Jurkat, Clone E6-1 (cell line): ENCODE measurements at places on chromosomes 13 and 19.

GRCh38 chr19:1225440-1226226, 12.2 kb downstream of the CBARP start:
- DNase-seq = no peak

GRCh38 chr19:33440682-33441081, 67.2 kb downstream of the CEBPG start:
- no peak for DNase-seq

GRCh38 chr19:30743011-30743410, 370.8 kb downstream of the ZNF536 start:
- no peak for DNase-seq

- no peak for DNase-seq
Measured at GRCh38 chr13:95146486-95146885, 154.8 kb downstream of the ABCC4 start.

DNA sequence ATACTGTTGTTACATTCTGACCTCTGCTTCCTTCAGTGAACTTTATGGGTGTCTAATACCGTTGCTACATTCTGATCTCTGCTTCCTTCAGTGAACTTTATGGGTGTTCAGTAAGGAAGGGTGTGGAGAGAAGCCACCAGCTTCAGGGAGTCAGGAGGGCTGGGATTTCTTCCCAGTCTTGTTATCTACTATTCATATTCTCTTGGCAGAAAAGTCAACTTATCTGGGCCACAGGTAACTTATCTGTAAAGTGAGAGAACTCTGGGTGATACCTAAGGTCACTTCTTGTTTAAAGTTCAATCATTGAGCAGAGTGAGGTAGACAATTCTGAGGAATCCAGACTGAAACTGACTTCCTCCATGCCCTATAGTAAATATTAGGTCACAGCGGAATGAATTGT, 71.2 kb upstream of the STK24 start:
- DNase-seq = no peak

GRCh38 chr19:7426986-7427385, 61.8 kb downstream of the PEX11G start:
- no peak for DNase-seq

DNA sequence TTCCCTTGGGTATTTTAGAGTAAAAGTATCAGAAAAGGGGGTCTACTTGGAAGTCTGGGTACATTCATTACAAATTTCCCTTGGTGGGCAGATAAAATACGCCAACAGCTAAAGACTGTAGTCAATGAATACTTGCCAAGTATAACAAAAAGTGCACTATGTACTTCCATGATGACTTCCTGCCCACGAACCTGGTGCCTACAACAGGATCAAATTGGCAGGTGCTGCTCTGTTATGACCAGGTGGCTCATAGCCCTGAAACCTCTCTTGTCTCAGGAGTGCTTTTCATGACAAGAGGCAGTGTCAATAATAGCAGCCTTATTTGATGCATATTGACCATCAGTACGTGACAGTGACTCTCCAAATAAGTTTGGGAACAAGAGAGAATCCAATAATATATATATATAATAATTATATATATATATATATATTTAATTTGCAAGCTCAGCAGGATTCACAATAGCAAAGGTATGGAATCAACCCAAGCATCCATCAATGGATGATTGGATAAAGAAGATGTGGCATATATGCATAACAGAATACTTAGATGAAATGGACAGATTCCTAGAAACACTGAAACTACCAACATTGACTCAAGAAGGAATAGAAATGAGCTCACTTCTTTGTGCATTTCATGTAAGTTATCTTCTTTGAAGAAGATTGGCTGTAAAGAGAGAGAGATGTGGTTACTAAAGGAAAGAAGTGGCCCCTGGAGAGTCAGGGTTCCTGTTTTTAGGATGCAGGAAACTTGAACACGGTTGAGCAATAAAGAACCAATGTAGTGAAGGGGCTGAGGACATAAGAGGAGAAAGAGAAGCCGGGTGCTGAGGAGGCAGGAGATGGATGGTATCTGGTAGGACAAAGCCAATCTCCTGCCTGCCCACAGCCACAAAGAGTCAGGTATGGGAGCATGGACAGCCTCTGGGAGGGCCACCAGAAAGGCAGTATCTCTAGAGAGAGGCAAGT, 52.0 kb upstream of the GTF2F2 start:
- DNase-seq = no peak

- DNase-seq = no peak
Measured at GRCh38 chr19:45827459-45828093, 12.5 kb upstream of the RSPH6A start.

DNA sequence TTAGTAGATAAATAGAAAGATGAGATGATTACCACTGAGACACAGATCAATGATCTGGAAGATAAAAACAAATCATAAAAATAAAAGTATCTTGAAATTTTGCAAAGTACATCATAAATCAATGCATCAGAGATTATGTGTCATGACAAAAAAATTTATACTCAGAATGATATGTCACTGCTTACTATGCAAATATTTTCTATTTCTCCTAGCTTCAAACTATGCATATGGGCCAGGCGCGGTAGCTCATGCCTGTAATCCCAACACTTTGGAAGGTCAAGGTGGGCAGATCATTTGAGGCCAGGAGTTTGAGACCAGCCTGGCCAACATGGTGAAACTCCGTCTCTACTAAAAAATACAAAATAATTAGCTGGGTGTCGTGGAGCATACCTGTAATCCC, 17.3 kb upstream of the RBM26 start:
- DNase-seq = no peak

DNA sequence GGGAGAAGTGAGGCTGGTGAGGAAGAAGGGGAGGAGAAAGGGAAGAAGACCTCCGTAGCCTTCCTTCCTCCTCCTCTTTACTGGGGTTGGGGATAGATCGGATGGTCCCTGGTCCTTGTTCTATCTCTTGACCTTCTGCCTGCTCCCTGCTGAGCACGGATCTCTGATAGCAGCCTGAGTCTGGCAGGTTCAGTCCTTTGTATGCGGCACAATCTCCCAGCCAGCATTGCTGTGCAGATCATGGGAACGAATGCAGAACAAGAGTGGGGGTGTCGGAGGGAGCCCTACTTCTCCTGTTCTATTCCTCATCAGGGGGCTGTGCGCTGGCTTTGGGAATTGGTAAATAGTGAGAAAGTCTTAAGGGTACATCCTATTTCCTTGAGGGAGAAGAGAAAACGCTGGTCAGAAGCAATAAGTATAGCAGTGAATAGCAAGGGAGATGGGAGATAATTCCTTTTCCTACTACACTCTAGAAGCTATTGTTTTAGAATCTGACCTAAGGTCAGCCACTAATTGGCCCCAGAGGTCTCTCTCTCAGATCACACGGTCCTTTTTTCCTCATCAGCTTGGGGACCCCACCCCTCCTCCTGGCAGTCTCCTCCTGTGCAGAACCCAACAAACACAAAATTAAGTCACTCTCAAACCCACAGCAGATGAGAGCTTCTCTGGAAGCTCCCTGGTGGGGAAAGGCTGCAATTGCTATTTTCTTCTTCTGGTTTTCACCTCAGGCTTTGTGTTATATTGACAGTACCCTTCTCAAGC, 41.0 kb downstream of the KL start:
- DNase-seq = peak; percentile 17

GRCh38 chr19:53158119-53158656, 665 bp downstream of the ZNF347 start:
- DNase-seq = no peak

- DNase-seq = no peak
Measured at GRCh38 chr19:46720503-46721239, 3.8 kb upstream of the PRKD2 start.

- no peak for DNase-seq
Measured at GRCh38 chr13:62035981-62036380, 620.3 kb upstream of the PCDH20 start.

- no peak for DNase-seq
Measured at GRCh38 chr13:94308832-94309231, 170.7 kb downstream of the DCT start.

- no peak for DNase-seq
Measured at GRCh38 chr13:111338841-111339240, 18.4 kb downstream of the TEX29 start.

DNA sequence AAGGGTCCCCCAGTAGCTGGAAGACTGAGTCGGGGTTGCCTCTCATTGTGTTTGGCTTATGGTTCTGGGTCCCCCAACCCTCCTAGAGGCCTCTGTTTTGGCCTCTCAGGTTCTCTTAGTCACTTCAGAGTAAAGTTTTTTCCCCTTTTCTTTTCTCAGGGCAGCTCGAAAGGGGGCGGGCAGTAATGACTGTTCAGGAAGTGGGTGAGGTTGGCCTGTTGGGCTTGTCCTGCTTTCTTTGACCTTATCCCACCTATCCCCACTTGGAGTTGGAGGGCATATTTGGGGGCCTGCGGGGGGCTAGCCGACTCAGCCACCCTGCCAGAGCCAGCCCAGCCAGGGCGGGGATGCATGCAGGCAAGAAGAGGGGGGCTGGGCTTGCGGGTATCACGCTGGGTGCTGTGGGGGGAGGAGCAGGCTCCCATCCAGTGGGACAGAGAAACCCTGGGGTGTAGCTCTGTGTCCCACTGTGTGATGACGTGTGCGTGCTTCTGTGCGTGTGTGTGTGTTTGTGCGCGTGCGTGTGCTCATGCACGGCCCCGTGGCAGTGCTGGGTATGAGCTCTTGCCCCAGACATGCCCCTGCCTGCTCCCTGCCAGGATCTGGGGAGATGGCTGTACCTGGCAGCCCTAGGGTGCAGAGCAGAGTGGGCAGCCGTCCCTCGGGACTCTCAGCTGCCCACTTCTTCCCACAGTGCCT, 1.4 kb downstream of the CIC start:
- no peak for DNase-seq

DNA sequence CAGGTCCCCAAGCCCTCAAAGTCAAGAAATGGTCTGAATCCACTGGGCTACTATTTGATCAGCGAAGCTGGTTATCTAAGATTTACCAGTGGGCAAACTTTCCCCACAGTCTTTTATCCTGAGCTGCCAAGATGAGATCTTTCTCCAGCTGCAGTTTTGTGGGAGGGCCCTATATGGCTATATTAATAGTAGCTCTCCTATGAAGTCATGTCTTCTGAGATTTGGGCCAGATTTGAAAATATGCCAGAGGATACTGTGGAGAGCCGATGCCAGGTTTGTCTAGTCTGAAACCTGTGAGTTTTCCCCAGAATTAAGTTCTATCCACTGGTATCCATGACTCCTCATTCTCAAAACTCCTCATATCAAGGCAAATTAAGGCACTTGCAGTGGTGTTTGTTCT, 173.2 kb downstream of the FLT1 start:
- no peak for DNase-seq

DNA sequence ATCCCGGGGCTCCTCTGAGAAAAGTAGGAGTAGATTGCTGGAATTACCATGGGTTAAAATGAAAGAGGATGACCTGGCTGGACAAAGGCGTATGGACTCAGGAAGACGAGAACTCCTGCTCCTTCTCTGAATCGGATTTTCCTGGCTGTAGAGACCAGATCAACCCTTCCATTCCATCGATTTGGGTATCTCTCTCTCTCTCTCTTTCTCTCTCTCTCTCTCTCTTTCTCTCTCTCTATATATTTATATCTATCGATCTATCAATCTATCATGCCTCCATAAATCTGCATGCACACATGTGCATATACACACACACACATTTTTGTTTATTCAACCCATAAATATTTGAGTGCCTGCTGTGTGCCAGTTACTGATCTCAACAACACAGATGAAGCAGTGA, 234.9 kb downstream of the LMO7 start:
- no peak for DNase-seq

- peak; percentile 71 for DNase-seq
Measured at GRCh38 chr19:32708457-32708856, 11.1 kb upstream of the TDRD12 start.

DNA sequence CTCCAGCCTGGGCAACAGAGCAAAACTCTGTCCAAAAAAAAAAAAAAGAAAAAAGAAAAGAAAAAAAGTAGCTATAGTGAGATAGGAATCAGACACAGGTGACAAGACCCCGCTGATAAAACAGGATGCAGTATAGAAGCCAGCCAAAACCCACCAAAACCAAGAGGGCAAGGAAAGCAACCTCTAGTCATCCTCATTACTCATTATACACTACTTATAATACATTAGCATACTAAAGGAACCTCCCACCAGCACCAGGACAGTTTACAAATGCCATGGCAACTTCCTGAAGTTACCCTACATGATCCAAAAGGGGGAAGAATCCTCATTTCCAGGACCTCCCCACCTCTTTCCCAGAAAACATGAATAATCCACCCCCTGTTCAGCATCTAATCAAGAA, 35.6 kb upstream of the UBL3 start:
- peak; percentile 54 for DNase-seq

DNA sequence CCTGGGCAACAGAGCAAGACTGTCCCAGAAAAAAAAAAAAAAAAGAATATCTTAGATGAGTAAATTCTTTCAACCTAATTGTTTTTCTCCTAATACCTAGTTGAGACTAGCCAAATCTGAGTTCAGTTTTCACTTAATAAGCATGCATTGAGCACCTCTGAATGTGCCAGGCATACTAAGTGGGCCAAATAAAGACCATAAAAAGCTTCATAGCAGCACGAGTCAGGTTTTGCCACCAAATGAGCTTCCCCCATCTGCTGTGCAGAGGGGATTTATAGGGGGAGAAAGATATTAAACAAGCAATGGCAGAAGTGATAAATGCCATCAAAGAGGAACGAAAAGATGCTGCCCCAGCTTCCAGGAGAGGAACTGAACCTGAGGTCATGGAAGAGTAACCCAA, 11.4 kb downstream of the THSD1 start:
- no peak for DNase-seq

DNA sequence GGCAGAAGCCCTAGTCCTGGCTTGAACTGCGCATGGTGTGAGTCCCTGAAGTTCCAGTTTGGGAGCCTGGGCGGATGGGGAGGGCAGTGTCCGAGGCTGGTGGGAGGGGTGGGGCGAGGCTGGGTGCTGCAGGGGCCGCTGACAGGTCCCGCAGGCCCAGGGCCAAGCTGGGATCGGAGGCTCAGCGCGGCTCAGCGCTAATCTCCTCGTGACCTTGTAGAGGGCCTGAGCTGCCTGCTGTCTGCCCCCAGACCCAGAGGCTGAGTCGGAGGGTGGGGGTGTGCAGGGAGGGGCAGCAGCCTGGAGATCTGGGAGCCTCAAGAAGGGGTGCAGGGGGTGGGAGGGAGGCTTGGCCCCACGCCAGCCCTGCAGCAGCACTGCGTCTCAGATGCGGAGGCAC, 3.0 kb downstream of the ATP1A3 start:
- DNase-seq = no peak

GRCh38 chr19:10421240-10422045, 1.1 kb downstream of the PDE4A start:
- no peak for DNase-seq

- DNase-seq = no peak
Measured at GRCh38 chr19:1491849-1492170, 829 bp downstream of the REEP6 start.

GRCh38 chr19:51497666-51498065, 3.9 kb downstream of the SIGLEC12 start:
- DNase-seq = no peak
